Panc1 (cell line): ENCODE measurements at places on chromosomes 2 and 18.

DNA sequence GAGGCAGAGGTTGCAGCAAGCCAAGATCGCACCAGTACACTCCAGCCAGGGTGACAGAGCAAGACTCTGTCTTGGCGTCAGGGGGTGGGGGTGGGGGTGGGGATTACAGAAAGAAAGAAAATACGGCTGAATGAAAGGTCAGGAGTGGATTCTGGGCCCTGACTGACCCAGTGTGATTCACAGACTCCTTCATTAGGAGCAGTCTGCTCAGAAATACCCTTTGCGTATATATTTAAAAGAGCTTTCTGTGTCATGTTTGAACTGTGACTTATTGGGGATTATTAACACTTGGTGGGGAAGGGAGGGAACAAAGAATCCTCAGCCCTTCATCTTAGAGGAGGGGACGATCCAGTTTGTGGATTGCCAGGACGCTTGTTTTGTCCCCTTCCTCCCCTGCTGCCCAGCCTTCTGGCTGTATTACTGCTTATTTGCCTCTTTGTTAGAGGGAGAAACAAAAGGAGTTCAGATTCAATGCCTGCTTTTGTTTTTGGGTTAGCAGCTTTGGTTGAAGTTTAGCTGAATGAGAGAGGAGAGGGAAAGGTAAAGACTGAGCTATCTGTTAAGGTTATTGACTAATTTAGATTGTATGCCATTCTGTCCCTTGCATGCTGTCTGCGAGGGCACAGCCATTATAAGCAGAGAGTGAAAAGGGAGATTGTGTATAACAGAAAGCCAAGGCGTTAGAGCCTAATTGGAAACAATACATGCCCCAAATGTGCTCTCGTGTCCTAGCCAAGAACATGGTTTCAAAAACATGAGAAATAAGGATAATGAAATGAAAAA lies 118.3 kb downstream of the FMNL2 start:
- H3K27me3 ChIP-seq = no peaks in the 10 kb centered on the region
- no peak overlapping the region for H3K27ac ChIP-seq
- H3K36me3 ChIP-seq = no peaks in the 10 kb centered on the region
- no peak overlapping the region for H3K4me3 ChIP-seq
- no peak for DNase-seq
- H3K4me1 ChIP-seq = no peaks in the 10 kb centered on the region

GRCh38 chr2:137047369-137047768 lies 282.0 kb downstream of the THSD7B start:
- no peaks in the 10 kb centered on the region for H3K4me1 ChIP-seq
- no peaks in the 10 kb centered on the region for H3K36me3 ChIP-seq
- no peaks in the 10 kb centered on the region for H3K27me3 ChIP-seq
- no peak overlapping the region for H3K4me3 ChIP-seq

DNA sequence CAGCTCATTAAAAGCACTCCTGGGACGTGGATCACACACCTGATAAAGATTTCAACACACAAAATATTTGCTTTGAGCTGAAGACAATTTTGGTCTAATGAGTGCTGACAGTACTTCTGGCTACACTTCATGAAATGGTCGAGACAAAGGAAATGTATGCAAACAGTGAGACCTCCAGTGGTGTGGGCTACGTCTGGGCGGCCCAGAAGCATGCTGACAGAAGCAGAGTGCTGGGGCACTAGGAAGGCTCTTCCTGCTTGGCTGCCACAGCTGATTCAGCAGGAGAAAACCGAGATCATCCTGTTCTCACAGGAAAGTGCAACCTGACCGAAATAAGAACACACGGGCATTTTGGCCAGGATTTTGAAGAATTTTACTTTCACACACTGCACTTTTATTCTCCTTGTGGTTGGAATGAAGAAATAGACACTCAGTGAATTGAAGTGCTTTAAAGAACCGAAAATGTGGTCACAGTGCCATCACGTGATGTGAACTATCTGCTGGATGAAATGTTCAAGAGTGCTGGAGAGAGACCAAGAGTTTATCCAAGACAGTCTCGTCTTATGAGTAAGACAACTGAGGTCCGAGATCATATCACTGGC lies 149.5 kb downstream of the CCBE1 start:
- no peaks in the 10 kb centered on the region for H3K4me1 ChIP-seq
- no peak for DNase-seq
- H3K27ac ChIP-seq = no peak overlapping the region
- H3K4me3 ChIP-seq = no peak overlapping the region
- no peaks in the 10 kb centered on the region for H3K36me3 ChIP-seq

DNA sequence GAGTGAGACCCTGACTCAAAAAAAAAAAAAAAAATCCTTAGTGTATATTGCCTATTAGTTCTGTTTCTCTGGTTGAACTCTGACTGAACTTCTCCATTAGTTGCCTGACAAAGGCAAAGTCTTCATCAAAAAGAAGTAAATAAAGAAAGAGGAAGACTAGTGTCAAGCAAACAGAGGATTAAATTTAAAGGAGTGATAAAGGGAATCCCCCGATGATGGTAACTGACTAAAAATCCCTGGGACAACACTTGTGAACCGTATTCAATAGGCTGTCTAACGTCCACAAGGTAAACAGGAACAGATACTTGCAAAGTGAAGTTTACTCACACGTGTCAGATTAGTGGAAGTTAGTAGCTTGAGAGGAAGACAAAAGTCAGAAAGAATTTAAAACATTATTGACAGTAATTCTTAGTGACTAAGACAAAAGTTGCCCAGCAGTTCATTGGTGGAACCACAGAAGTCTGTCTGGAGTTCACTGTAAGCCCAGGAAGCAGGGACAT lies 26.2 kb upstream of the SPOPL start:
- no peak overlapping the region for H3K27ac ChIP-seq
- no peak for DNase-seq
- no peak overlapping the region for H3K4me3 ChIP-seq
- no peaks in the 10 kb centered on the region for H3K27me3 ChIP-seq

GRCh38 chr2:56182420-56182819 lies 1.4 kb upstream of the CCDC85A start:
- DNase-seq = no peak
- H3K4me3 ChIP-seq = no peak overlapping the region
- H3K27me3 ChIP-seq = peaks cover 22% of the 10 kb centered on the region
- H3K4me1 ChIP-seq = no peaks in the 10 kb centered on the region

- H3K4me3 ChIP-seq = no peak overlapping the region
- H3K27ac ChIP-seq = no peak overlapping the region
- DNase-seq = no peak
- no peaks in the 10 kb centered on the region for H3K4me1 ChIP-seq
Measured at GRCh38 chr2:216827073-216827720, 32.7 kb downstream of the TNP1 start.

- no peak for DNase-seq
- H3K27me3 ChIP-seq = no peaks in the 10 kb centered on the region
- H3K4me1 ChIP-seq = no peaks in the 10 kb centered on the region
- no peaks in the 10 kb centered on the region for H3K36me3 ChIP-seq
- no peak overlapping the region for H3K27ac ChIP-seq
Measured at GRCh38 chr2:227308784-227309183, 16.3 kb upstream of the MFF start.

DNA sequence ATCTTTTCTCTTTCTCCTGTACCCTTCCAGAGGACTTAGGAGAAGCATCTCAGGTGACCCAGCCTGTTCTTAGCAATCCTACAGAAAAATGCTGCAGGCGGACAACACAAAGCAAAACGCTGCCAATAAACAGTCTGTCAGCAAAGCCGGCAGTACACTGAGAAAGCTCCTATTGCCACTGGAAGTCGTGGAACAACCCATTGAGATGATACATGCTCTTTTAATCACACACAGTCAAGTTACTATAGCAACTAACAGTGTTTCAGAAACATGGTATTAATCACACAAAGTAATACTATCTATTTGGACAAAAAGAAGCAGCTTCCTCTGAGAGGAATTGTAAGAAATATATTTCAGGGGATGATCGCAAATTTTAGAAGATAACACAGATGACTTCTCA lies 10.5 kb downstream of the CTLA4 start:
- H3K27ac ChIP-seq = no peak overlapping the region
- DNase-seq = no peak
- no peaks in the 10 kb centered on the region for H3K4me1 ChIP-seq
- no peaks in the 10 kb centered on the region for H3K36me3 ChIP-seq
- H3K27me3 ChIP-seq = peaks cover 7% of the 10 kb centered on the region; the same call in 1 of the 2 replicates

DNA sequence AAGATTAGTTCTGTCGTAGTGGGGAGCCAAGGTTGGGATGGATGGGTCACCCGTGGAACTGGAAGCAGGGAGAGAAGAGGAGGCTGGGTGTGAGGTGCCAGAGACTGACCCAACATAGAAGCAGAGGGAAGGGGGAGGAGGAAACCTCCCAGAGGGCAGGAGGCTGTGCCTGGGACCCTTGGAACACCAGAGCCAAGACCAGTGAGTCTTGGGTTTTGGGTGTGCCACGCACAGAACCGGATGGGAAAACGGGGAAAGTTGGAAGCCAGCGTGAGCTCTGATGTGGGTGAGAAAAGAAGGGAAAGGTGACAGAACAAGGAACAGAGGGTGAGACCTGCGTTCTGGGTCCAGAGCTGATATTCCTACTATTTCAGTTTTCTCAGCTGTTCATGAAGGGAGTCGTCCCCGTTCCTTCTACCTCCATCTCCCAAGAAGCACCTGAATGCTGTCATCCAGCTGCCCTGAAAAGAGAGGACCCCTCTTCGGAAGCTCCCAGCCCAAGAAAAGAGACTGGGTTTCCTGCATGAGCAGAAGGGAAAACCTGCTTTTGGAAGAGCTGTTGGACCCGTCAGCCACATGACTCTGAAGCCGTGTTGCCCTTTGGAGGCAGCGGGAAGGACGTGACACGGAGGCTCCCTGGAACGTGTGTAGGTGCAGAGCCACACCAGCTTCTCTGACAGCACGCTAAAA lies 250.1 kb downstream of the NDUFA10 start:
- no peaks in the 10 kb centered on the region for H3K36me3 ChIP-seq
- no peak for DNase-seq
- peaks cover 11% of the 10 kb centered on the region; the same call in 1 of the 2 replicates for H3K27me3 ChIP-seq
- no peak overlapping the region for H3K27ac ChIP-seq
- H3K4me3 ChIP-seq = no peak overlapping the region
- H3K4me1 ChIP-seq = no peaks in the 10 kb centered on the region

GRCh38 chr2:227052879-227053278 lies 111.1 kb downstream of the COL4A4 start:
- H3K4me3 ChIP-seq = no peak overlapping the region
- H3K27me3 ChIP-seq = no peaks in the 10 kb centered on the region; the same call in 1 of the 2 replicates
- H3K27ac ChIP-seq = no peak overlapping the region
- H3K36me3 ChIP-seq = no peaks in the 10 kb centered on the region
- H3K4me1 ChIP-seq = no peaks in the 10 kb centered on the region

DNA sequence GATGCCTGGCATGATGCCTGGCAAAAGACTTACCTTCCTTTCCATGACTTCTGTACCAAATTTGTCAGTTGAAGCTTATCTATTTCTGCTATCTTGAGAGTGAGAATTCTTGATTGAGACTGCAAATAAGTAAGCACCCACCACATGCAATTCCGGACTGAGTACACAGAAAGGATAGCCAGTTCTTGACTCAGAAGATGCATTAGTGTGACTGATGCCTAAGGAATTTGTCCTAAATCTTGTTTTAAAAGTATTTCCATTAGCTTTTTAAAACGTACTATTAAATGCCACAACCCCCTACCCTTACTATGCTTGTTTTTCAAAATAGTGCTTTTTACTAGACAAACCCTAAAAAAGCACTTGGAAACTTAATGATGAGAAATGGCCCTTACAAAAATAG lies 545 bp downstream of the MPP4 start:
- no peaks in the 10 kb centered on the region for H3K27me3 ChIP-seq
- peaks cover 4% of the 10 kb centered on the region; the same call in 1 of the 2 replicates for H3K4me1 ChIP-seq
- H3K36me3 ChIP-seq = peaks cover 9% of the 10 kb centered on the region
- H3K4me3 ChIP-seq = no peak overlapping the region

- no peaks in the 10 kb centered on the region for H3K4me1 ChIP-seq
- H3K4me3 ChIP-seq = no peak overlapping the region
- H3K27ac ChIP-seq = no peak overlapping the region
- H3K36me3 ChIP-seq = no peaks in the 10 kb centered on the region
Measured at GRCh38 chr2:241592126-241592845, 33.7 kb downstream of the BOK start.

GRCh38 chr2:207136874-207137273 lies 28.9 kb downstream of the KLF7 start:
- no peak overlapping the region; the same call in 1 of the 2 replicates for H3K27ac ChIP-seq
- no peak for DNase-seq
- H3K27me3 ChIP-seq = no peaks in the 10 kb centered on the region
- H3K4me1 ChIP-seq = peaks cover 9% of the 10 kb centered on the region; the same call in 1 of the 2 replicates

DNA sequence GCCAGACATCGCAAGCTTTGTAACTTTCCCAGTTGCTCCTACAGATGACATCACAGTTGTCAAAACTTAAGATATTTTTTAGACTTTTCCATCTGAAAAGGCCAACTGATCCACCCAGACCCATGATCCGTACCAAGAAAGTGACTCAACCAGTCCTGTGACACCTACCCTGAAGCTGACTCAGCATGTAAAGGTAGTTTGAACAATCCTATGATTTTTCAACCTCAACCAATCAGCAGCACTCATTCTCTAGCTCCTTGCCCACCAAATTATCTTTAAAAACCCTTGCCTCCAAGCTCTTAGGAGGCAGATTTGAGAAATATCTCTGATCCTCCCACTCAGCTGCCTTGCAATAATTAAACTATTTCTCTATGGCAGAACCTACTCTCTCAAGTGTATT lies 1686.7 kb upstream of the LRRTM1 start:
- no peak overlapping the region for H3K27ac ChIP-seq
- DNase-seq = no peak
- H3K27me3 ChIP-seq = no peaks in the 10 kb centered on the region
- no peaks in the 10 kb centered on the region for H3K36me3 ChIP-seq
- no peaks in the 10 kb centered on the region for H3K4me1 ChIP-seq
- no peak overlapping the region for H3K4me3 ChIP-seq

DNA sequence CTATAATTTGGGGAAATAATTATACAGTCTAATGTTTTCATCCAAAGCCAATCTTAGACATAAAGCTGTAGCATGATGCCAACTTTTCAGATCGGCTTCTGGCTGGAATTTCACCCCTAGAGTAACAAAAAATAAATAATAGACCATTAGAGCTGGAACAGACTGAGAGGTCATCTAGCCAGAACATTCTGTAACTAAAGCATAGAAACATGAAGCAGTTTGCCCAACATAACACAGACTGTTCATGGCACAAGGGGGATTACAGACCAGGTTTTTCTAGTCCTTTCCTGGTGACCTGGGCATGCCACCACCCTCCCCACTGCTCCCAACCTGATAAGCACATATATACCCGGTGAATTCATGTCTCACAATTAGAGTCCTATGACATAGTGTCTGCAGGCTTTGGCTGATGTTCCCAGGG lies 116.4 kb upstream of the PPP1CB start:
- no peaks in the 10 kb centered on the region for H3K4me1 ChIP-seq
- H3K4me3 ChIP-seq = no peak overlapping the region
- no peak for DNase-seq
- H3K27me3 ChIP-seq = no peaks in the 10 kb centered on the region

GRCh38 chr18:5969989-5970403 lies 74.7 kb upstream of the TMEM200C start:
- no peaks in the 10 kb centered on the region for H3K4me1 ChIP-seq
- no peaks in the 10 kb centered on the region for H3K27me3 ChIP-seq
- no peak overlapping the region for H3K4me3 ChIP-seq
- H3K36me3 ChIP-seq = no peaks in the 10 kb centered on the region
- H3K27ac ChIP-seq = no peak overlapping the region

GRCh38 chr2:20723543-20723942 lies 56.6 kb downstream of the GDF7 start:
- H3K4me1 ChIP-seq = no peaks in the 10 kb centered on the region
- H3K27me3 ChIP-seq = no peaks in the 10 kb centered on the region
- no peak overlapping the region for H3K27ac ChIP-seq
- H3K4me3 ChIP-seq = no peak overlapping the region
